ENCODE measurements at places on chromosomes 4 and X. TPM values are rescaled to one million over a fixed set of nuclear protein-coding genes. Genes with fewer than 3 reads are reported as not detected.

- H3K27ac ChIP-seq = no peak overlapping the region
- H3K4me1 ChIP-seq = no peaks in the 10 kb centered on the region
- no peak for DNase-seq
- H3K36me3 ChIP-seq = no peaks in the 10 kb centered on the region
- H3K27me3 ChIP-seq = no peaks in the 10 kb centered on the region
These were observed 231.1 kb downstream of the ARAP2 start for GRCh38 chr4:36013206-36013605.

GRCh38 chrX:97397371-97397770 is 513.7 kb downstream of the RPA4 start:
- no peaks in the 10 kb centered on the region for H3K27me3 ChIP-seq
- no peaks in the 10 kb centered on the region for H3K36me3 ChIP-seq
- H3K4me1 ChIP-seq = peaks cover 40% of the 10 kb centered on the region
- H3K27ac ChIP-seq = peak overlapping the region; percentile 20
- no peak for DNase-seq

DNA sequence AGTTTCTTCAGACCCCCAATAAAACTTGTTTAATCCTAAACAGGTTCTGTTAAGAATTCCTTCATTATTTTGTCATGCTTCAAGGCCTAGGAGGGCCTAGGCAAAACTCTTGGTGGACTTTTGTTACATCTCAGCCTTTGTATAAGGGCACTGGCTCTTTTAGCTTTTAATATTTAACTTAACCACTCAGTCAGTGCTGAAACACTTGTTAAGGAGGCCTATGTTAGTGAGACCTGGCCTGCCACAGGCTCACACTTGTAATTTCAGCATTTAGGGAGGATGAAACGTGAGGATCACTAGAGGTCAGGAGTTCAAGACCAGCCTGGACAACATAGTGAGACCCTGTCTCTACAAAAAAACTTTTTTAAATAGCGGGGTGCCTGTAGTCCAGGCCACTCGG is 32.7 kb upstream of the PGK1 start:
- peaks cover 11% of the 10 kb centered on the region for H3K36me3 ChIP-seq
- H3K27ac ChIP-seq = no peak overlapping the region
- no peak overlapping the region for H3K4me3 ChIP-seq
- no peak for DNase-seq
- no peaks in the 10 kb centered on the region for H3K4me1 ChIP-seq

DNA sequence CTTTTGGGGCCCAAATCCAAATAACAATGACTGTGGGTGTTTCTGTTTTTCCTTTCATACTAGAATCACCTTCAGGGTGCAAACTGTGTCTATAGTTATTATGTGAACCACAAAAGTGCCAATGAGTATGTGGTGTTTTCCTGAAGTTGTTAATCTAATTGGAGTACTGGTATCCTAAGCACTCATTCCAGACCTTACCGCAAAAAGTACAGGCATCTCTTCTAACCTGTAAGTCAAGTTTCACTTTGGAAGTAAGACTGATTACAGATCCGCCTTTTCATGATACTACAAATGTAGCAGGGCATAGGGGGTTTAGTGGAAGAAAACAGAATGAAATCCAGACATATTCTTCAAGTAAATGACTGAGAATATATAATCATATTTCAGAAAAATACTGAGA is 16.1 kb downstream of the COQ2 start:
- H3K4me1 ChIP-seq = no peaks in the 10 kb centered on the region
- H3K4me3 ChIP-seq = no peak overlapping the region
- DNase-seq = no peak
- H3K27me3 ChIP-seq = no peaks in the 10 kb centered on the region
- H3K27ac ChIP-seq = no peak overlapping the region
- H3K36me3 ChIP-seq = peaks cover 4% of the 10 kb centered on the region

DNA sequence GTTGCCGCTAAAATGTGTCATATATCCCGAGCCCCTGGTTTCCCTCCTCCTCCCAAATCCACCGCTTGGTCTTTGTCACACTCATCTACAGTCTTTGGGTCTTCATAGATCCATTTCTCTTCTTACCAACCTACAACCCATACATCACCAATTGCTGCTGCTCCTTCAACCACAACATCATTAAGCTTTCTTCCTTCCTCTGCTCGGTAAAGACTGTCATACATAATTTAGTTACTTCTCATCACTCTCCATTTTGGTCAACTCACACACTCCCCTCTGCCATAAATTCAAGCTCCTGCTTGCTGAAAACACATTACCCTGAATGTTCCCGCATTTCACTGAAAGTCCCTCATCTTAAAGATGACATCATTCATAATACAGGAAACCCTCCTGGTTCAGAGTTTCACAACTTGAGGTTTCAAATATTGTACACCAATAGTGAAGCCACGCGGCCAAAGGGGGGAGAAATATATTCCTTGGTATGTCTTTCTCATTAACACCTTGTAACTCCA is 1.7 kb upstream of the DCTD start:
- peak overlapping the region; percentile 13 for H3K4me3 ChIP-seq
- no peak for DNase-seq
- no peak overlapping the region for H3K27ac ChIP-seq
- H3K4me1 ChIP-seq = peaks cover 30% of the 10 kb centered on the region
- H3K36me3 ChIP-seq = peaks cover 6% of the 10 kb centered on the region
- peaks cover 11% of the 10 kb centered on the region for H3K27me3 ChIP-seq

DNA sequence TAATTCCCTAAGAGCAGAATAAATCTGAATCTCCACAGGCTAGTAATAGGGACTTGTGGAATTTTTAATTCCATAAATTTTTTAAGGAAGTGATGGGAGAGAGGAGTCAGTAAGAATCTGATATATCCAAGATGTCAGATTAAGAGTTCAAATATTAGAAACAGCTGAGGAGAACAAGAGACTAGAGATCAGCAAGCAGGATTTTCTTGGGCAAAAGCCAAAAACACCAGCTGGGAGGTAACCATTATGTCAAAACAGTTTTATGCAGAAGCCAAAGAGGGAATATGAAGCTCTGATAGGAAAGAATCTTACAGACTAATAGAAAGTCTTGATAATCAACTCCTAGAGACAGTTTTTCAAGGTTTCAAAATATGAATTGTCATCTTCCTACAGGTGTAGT is 72.2 kb upstream of the RBPJ start:
- H3K27me3 ChIP-seq = no peaks in the 10 kb centered on the region
- no peak overlapping the region for H3K27ac ChIP-seq
- H3K4me1 ChIP-seq = no peaks in the 10 kb centered on the region
- no peak overlapping the region for H3K4me3 ChIP-seq

- no peaks in the 10 kb centered on the region for H3K27me3 ChIP-seq
- no peak overlapping the region for H3K4me3 ChIP-seq
- no peak overlapping the region for H3K27ac ChIP-seq
- peaks cover 7% of the 10 kb centered on the region for H3K4me1 ChIP-seq
These were observed 13.7 kb downstream of the NEIL3 start for GRCh38 chr4:177323416-177323815.

DNA sequence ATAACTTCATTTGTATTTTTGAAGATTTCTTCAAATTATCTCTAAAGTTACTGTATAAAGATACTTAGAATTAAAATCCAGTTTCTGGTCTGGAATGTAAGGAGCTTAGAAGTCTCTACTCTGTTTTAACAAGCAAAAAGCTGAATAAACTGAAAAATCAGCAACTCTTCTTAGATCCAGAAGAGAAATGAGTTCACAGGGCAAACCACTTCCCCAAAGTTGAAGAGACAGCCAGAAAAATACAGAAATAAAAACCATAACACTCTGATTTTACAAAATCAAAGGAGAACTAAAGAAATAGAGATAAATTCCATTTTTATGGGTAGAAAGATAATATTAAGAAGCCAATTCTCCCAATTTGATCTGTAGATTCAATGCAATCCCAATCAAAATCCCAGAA is 1166.8 kb downstream of the ADGRL3 start:
- no peak for DNase-seq
- H3K4me1 ChIP-seq = no peaks in the 10 kb centered on the region
- H3K27me3 ChIP-seq = no peaks in the 10 kb centered on the region
- no peak overlapping the region for H3K27ac ChIP-seq

DNA sequence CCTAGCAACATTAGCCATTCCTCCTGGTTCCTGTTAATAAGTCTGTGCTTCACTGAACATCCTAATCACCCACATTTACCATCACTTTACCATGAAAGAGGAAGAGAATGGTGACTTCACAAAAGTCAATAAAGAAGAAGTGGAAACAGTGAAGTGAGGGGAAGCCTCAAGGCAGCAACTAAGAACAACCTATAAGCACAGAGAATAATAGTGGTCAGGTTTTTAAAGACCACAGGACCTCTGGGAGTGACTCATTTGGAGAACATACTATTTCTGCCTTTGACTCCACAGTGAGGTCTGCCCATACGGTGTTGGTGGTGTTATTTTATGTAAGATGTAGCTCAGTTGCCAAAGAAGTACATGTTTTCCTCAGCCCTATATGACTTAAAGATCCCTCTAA is 86.0 kb upstream of the TET2 start:
- 0 out of 2 replicates have a peak overlapping the region, but pooled peaks have one; percentile 11 for H3K27ac ChIP-seq
- no peak overlapping the region for H3K4me3 ChIP-seq
- no peak for DNase-seq
- H3K4me1 ChIP-seq = peaks cover 15% of the 10 kb centered on the region
- no peaks in the 10 kb centered on the region for H3K36me3 ChIP-seq

DNA sequence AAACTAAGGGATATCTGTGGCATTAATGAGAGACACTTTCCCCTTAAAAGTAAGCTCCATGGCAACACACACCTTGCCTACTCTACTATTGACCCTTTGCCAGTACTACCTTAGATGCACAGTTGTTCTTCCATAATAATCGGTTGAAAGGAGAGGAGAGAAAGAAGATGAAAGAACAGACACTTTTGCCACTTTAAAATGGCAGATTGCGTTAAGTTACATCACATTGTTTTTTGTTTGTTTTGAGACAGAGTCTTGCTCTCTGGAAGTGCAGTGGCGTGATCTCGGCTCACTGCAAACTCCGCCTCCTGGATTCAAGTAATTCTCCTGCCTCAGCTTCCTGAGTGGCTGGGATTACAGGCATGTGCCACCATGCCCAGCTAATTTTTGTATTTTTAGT is 239.8 kb downstream of the SCFD2 start:
- H3K4me3 ChIP-seq = no peak overlapping the region
- no peaks in the 10 kb centered on the region for H3K4me1 ChIP-seq
- no peak overlapping the region for H3K27ac ChIP-seq

Gene DEFB131A
- not detected for total RNA-seq

Gene KLKB1
- 10.1 TPM for total RNA-seq

Gene WAS
- total RNA-seq = 0.79 TPM

Gene ARX
- total RNA-seq = not detected
